ENCODE measurements at places on chromosomes 1 and 21. TPM values are rescaled to one million over a fixed set of nuclear protein-coding genes. Genes with fewer than 3 reads are reported as not detected.

- no peak for DNase-seq
Observed at GRCh38 chr1:100780814-100781213, 61.3 kb downstream of the VCAM1 start.

DNA sequence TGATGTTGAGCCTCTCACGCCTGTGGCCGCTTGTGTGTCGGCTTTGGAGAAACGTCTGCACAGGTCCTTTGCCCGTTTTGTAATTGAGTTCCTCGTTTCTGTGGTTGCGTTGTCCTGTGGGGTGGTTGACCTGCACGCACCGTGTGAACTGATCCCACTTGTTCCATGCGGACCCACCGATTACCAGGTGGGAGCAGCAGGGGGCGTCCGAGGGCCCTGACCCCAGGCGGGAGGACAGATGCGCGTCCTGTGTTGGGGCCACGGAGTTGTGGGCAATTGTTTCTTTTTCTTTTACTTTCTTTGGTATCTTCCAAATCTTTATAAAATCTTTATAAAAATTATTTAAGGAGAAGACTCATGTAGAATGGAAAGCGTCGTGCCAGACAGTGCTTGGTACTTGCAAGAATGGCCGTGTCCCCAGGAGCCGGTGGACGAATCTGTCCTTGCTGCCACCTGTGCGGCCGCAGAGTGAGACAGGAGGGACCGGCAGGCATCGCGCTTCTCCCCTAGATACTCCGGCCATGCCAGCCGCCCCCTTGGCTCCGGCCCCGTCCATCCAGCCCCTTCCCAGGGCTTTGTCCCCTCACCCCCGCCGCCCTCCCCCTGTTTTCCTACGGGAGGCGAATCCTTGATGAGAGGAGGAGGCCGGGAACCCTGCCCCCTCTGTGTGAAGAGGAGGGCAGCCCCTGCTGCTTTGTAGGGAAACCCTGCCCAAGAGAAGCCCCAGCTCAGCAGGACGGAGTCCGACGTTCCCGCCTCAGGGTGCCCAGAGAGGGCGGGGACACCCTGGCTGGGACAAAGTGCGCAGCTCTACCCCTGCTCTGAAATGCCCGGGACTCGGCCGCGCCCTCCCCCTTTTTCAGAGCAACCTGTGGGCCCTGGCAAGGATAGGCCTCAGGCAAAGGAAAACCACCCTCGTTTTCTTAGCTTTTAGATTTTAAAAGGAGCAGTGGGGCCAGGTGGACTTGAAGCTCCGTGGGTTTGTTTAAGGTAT lies 41.7 kb downstream of the PRKCZ start:
- DNase-seq, result no peak

DNA sequence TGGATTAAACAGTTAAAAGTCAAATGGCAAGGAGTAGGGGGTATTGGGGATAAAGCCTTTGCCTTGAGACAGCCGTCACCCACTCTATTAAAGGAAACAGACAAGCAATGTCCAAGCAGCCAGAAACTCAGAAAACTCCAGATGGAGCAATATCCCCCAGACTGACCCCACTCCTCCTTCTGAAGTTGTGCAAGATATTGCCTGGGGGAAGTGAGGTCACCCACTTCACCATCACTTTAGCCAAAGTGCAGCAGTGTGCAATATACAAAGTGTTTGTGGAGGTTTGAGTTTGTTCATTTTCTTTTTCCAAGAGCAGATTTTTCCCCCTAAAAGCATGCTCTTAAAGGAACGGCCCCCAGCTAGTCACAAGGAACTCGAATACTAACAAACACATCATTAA lies 125.1 kb downstream of the ETS2 start:
- no peak for DNase-seq

- DNase-seq, result peak; percentile 97
Observed at GRCh38 chr21:34807146-34807880, 138.5 kb downstream of the CLIC6 start.

HAO2 gene
- total RNA-seq, result not detected

- DNase-seq, result no peak
Observed at GRCh38 chr1:115828101-115829022, 12.6 kb downstream of the NHLH2 start.

DNA sequence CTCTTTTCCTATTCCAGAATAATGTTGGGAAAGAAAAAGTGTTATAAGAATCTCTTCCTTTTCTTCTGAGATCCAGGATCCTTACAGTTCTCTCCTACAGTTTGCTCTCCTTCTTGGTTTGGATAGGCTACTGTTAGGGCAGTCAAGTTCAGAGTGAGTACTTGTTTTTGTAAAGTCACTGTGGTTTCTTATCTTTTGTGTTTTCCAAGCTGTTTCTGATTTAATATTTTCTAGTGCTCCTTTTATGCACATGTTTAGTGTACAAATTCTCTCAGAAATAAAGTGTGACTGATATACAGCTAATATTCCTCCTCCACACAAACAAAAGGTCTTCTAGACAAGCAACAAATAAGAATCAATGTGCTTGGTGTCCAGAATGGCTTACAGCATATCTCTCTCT lies 107.7 kb downstream of the BACH1 start:
- DNase-seq, result peak; percentile 8

DNA sequence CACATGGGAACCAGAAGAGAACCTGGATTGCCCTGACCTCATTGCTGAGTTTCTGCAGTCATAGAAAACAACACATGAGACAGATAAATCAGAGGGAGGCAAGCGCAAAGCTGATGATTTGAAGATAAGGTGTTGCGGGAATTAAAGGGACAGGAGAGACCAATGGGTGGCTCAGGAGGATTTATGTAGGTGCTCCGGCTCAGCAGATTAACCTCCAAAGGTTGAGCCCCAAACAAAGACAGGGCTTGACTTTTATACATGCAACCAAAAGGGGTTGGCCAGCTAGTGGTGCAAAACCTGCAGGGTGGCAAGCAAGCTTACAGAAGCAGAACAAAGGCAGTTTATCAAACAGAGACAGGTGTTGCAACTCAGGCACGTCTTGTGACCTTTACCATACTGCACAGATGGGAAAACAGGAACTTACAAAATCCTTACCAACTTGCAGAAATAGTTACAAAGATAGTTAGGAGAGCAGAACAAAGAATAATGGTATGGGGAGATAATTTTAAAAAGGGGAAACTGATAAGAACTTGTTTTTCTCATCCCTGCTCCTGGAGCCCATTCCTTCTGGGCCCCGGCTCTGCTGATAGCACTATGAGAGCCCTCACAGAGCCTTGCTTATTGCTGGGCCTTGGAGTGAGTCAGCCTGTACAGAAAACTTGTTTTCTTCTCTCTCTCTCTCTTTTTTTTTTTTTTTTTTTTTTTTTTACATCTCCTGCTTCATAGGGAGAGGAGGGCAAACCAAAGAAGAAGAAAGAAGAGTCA lies 93.6 kb downstream of the SNRPE start:
- no peak for DNase-seq

RAB3B gene
- 49.2 TPM for total RNA-seq

- DNase-seq, result no peak
Observed at GRCh38 chr1:186499571-186499970, 38.7 kb upstream of the PDC start.

GRCh38 chr1:167135281-167135840 lies 41.5 kb downstream of the STYXL2 start:
- no peak for DNase-seq

RBM11 gene
- 2.6 TPM for total RNA-seq

CPT2 gene
- total RNA-seq, result 12.7 TPM

- DNase-seq, result peak; percentile 16
Observed at GRCh38 chr1:28927648-28928313, 13.4 kb downstream of the EPB41 start.

GRCh38 chr1:71645015-71645414 lies 564.2 kb upstream of the ZRANB2 start:
- no peak for DNase-seq

DNA sequence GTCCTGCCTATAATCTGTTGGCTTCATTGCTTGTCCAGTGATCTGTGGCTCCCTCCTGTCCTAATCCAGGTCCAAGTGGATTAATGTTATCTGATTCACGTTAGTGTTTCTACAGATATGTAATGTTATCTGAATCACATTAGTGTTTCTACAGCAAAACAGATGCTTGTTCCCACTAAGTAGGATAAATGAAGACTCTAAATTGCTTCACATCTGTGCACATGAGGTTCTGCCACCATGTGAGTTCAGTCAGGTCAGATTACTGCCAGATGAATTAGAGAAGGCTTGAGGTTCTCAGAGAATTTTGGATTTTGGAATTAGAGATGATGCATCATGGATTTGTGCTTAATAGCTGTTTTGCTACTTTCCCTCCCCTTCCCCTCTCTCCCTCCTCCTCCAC lies 13.2 kb downstream of the DISC1 start:
- DNase-seq, result no peak

DNA sequence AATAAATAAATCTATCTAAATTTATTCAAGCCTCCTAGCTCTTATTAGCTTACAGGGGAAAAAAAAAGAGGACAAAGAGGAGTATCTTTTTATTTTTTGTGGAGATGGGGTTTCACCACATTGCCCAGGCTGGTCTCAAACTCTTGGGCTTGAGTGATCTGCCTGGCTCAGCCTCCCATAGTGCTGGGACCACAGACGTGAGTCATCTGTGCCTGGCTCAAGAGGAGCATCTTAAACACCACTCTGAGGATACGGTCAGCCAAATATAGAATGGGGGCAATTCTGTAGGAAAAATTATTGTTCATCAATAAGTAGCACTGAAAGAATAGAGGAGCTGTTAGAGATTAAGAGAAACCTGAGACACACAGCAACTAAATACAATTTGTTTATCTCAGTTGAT lies 24.1 kb downstream of the SLC45A3 start:
- no peak for DNase-seq

- DNase-seq, result no peak
Observed at GRCh38 chr1:82299056-82299455, 498.3 kb downstream of the ADGRL2 start.

DNA sequence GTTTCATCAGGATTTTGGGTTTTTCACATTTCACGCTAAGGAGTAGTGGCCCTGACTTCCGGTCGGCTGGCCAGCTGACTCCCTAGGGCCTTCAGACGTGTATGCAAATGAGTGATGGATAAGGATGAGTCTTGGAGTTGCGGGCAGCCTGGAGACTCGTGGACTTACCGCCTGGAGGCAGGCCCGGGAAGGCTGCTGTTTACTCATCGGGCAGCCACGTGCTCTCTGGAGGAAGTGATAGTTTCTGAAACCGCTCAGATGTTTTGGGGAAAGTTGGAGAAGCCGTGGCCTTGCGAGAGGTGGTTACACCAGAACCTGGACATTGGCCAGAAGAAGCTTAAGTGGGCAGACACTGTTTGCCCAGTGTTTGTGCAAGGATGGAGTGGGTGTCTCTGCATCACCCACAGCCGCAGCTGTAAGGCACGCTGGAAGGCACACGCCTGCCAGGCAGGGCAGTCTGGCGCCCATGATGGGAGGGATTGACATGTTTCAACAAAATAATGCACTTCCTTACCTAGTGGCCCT lies 23.1 kb upstream of the TNFRSF1B start:
- peak; percentile 95 for DNase-seq

CLIC6 gene
- 0.30 TPM for total RNA-seq

GRCh38 chr1:47555841-47556560 lies 118.2 kb downstream of the FOXD2 start:
- DNase-seq, result peak; percentile 57

KRTAP12-3 gene
- not detected for total RNA-seq

- no peak for DNase-seq
Observed at GRCh38 chr1:61083013-61083806, 849 bp downstream of the NFIA start.

CTNNBIP1 gene
- 53.7 TPM for total RNA-seq

DNA sequence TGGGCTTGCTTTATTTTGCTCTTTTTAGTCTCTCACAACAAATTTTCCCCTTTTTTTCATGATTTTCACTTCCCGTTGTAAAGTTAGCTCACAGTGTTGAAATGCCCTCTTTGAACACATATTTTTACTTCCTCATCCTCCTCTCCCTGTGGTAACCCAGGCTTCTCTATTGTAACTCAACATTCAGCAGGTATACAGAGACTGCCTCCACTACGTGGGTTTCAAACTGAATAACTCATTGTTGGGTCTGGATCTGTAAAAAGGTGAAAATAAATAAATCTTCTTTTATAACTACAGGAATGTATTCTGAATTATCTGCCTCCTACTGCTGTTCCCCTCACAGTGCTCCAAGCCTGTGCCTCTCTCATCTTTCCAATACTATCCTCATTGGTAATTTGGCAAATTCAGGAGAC lies 166.4 kb downstream of the RUNX1 start:
- DNase-seq, result no peak

RCAN1 gene
- total RNA-seq, result 197 TPM

DNA sequence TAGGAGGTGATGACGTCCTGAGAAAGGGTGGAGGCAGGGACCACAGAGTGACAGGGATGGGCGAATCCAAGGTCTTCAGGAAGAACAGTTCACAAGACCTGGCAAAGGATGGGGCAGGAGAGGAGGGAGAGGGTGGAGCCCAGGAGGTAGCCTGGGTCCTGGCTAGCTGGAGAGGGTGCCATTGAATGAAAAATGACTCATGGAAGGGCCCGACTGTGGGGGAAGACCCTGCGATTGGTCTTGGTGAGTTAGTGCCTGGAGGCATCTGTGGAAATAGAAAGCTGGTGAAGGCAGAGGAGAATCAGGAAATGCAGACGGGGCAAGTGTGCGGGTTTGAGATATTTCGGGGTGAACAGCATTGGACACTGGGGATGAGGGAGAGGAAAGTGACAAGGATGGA lies 60.3 kb upstream of the SLC45A1 start:
- no peak for DNase-seq

SLC22A15 gene
- 10.3 TPM for total RNA-seq

CD34 gene
- 0.29 TPM for total RNA-seq

All from astrocyte (in vitro differentiated cells and primary cell).